ENCODE measurements at places on chromosomes 4 and X.

DNA sequence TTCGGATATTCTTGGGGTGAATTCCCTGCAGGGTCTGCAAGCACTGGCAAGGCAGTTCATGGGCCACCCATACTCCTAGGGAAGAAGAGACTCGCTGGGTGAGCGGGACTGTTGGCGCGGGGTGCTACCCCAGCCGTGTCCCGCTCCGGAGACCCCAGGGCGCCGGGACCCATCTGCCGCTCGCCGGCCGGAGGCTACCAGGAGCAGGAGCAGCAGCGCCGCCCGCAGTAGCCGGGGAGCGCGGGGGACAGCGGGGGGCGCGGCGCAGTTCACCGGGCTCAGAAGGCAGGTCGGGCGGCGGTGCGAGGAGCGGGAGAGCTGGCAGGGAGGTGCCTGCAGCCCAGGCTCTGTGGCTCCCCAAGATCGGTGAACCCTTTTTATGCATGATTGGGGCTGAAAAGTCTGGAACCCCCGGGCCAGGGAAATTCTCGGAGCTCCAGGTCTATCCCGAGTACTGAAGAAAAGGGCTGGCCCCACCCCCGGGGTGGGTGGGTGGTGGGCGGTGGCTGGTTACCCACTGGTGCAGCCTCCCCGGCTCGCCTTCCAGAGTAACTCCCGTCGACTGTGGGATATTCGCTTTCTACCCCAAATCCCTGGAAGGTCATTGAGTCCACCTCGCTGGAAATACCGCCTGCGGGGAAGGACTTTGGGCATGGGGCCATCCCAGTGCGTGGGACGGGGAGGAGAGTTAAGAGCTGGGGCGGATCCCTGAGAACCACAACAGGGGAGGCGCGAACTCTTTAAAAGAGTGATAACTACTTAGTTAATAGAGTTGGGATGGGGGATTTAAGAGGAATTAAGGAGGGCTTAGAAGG is 37.6 kb downstream of the PF4 start:
- no peak for DNase-seq

- no peak for DNase-seq
Observed at GRCh38 chrX:134013092-134013497, 27.7 kb upstream of the GPC3 start.

DNA sequence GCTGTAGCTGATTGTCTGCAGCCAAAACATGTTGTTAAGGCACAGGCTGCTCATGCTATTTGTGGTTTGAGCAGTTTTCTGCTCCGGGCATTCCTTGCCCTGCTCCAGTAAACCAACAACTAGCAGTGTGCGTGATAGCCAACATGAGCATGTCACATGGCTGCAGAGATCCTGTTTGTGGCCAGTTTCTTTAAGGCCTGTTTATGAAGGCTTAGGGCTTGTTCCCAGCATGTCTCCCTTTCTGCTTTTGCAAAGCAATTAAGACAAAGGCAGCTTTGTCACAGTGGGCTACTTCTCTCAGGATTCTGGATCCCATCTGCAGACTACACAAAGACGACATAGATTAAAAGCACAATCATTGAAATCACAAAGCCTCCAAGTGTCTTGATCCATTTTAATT is 160.5 kb downstream of the ZNF518B start:
- DNase-seq, result no peak

GRCh38 chr4:25075851-25076250 is 45.1 kb upstream of the LGI2 start:
- no peak for DNase-seq

DNA sequence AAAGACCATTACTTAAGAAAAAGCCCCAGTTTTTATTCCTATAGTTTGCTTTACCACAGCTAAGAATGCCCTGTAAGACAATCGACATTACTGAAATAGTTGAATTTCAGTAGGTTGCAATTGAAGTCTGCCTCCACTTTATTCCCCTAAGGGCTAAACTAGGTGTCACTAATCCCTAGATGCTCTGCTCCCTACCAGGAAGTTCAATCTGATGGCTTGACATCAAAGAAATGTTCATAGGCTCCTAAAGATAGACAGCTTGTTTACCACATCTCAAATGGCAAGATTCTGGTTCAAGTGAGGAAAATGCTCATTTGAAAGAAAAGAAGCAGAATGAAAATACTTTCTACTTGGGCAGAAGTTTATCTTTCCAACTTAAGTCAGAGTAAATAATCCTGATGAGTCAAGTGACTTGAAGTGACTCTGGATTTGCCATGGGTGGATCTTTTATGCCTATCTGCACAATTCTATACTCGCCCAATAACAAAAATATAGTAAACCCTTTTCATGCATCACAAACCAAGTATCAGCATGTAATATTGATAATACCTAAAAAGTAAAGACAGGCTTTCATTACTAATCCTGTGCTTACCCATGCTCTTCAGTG is 117.2 kb downstream of the SH3RF1 start:
- DNase-seq, result no peak

- no peak for DNase-seq
Observed at GRCh38 chr4:119011607-119011988, 122.9 kb downstream of the SYNPO2 start.

DNA sequence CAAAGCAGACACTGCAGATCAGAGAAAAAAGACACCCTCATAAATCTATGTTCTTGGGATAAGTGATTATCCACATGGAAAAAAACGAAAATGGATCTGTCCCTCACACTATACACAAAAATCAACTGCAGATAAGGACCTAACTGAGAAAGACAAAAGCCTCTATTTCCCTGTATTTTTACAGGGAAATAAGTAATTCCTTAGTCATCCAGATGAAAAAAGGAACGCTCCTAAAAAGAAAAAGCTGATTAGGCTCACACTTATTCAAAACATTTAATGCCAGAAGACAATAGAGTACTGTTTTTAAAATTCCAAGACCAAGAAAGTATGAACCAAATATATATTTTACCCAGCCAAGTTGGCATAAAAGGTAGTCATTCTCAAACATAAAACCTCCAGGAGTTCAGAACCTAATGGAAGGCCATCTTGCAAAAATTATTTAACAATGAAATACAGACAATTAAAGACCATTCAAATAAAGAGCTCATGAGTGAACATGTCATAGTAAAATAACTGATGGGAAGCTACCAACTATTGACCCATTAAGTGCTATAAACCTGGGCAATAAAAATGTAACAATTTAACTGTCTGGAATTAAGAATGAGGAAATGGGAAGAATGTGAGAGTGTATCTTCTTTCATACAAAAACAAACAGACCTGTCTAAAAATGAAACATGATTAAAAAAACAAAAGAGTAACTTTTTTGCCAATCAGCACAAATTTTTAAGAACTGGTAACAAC is 20.4 kb downstream of the PAPSS1 start:
- DNase-seq, result no peak

GRCh38 chr4:112152521-112152920 is 7.3 kb downstream of the FAM241A start:
- DNase-seq, result no peak

DNA sequence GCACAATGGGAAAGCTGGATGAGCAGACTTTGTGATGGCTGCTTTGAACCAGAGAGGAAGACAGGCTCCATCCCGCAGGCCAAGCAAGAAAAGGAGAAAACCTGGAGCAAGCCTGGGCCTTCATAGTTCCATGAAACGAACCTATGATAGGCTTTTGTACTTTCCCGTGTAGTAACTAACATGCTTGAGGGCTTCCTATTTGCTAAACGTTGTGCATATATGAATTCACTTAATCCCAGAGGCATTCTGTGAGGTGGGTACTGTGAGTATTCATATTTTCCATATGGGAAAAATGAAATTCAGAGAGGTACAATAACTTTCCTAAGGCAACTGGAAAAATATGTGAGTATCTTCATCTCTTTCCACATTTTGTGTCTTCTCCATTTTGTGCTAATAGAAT is 13.6 kb upstream of the APBB2 start:
- no peak for DNase-seq

GRCh38 chr4:86450861-86451260 is 91.0 kb upstream of the MAPK10 start:
- no peak for DNase-seq

DNA sequence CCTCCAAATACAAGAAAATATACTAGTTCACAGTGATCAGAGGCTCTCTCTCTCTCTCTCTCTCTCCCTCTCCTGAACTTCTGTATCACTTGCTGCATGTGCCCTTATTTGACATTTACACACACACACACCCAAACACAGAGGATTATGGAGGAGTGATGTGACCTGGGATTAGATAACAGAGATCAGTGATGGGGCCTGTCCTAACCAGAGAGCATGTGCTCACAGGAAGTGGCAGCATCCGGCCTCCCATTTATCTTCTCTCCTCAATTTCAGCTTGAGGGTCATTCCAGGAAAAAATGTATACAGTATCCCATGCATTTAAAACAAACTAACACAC is 143.0 kb downstream of the TSPAN5 start:
- no peak for DNase-seq

DNA sequence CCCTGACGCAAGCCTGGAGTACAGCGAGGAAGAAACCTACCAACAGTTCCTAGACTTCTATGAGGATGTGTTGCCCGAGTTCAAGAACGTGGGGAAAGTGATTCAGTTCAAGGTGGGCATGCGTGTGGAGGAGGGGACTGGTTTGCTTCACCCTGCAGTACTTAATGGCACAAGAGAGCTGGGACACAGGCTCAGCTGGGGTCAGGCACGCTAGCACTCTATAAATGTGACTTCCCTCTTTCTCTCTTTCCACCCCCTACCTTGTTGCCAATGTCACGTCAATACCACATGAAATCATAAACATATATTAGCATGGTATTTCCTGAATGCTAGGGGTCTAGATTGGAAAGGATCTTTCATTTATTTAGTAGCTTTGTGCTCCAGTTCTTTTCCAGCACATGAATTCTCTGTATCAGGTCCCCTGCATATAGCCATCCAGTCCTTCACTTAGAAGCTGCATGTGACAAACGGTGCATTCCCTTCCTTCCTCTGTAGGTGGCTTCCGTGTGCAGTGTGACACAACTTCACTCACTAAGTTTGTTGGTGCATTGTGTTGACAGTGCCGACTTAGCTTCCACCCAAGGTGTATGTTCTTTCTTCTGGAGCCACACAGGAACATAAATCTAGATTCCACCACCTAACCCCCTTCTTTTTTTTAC is 25.6 kb downstream of the ZRSR2 start:
- no peak for DNase-seq

- DNase-seq, result peak; percentile 74
Observed at GRCh38 chrX:68498508-68499379, at the start of gene YIPF6. Gene YIPF6 (plus strand): TSS chrX:68499051. CDS start chrX:68499067, 16 bp downstream.

- no peak for DNase-seq
Observed at GRCh38 chrX:77814210-77814609, 28.2 kb upstream of the ATRX start.

GRCh38 chr4:121749225-121749624 is 15.7 kb downstream of the SMIM43 start:
- DNase-seq, result no peak

- DNase-seq, result no peak
Observed at GRCh38 chr4:60683357-60683756, 516.8 kb upstream of the ADGRL3 start.

DNA sequence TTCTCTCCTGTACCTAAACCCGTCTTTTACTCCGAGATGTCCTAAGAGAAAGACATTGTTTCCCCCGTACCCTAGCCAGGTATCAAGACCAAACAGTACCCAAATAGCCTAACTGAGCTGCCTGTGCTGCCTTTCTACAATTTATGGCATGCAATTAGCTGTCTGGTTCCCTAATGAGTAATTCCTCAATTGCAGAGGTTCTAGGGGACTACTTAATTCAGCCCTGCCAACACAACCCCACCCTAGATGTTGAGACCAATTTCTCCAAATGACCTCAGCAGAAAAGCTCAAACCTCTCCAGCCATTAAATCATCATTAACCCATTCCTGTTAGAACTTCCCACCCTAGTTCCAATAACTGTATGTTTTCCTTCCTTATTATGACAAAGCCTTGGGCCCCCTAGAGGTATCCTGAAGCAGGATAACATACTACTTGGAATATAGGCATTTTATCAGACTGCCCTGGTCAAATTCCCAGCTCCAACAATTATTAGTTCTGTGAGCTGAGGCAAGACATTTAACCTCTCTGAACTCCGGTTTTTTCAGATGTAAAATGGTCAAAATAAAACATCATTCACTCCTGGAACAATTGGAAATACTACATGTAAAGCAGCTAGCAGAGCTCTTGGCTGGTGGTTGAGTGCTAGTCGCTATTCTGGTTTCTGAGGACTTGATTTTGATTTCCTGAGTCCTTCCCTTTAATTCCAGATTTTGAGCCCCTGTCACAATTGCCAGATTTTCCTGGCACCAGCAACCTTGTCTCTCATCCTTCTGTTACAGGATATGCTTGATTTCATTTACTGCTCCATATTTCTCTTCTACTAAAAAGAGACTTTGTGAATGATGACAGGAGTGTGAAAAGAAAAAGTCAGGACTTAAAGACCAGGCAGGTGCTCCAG is 244.6 kb upstream of the TENM3 start:
- DNase-seq, result no peak
